ENCODE measurements at places on chromosomes 6 and 20.

DNA sequence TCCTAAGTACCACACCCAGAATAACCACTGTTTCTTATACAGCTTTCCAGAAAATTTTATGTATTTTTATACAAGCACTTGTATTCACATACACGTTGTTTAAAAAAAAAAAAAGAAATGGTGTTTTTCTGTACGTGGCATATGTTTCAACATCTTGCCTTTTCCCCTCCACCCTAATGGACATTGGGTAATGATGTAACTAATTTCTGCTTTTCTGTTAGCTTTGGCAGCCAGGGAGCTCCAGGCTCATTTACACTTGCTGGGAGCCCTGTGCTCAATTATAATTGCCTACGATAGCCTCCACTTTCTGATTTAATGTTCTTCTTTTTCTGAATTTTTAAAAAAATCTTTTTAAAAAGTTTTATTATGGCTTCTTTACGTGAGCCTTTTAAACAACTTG lies 352.4 kb downstream of the UTRN start:
- DNase-seq, result no peak

DNA sequence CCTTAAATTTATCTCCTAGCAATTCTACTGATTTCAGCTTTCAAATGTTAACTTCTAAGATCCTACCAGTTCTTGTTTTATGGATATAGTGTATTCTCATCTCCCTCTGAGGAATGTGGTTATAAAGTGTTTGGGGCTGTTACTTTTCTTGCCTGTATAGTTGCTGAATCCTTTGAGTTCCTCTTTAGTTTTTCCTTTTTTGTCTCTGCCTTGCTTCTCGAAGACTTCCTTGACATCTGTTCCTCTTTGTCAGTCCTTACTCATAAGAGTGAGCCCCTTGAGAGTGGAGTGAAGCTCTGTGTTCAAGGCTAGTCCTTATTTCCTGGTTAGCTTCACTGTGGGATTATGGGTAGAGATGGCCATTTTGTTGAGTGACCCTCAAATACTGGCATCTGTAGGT lies 84.6 kb downstream of the ELOVL4 start:
- no peak for DNase-seq

DNA sequence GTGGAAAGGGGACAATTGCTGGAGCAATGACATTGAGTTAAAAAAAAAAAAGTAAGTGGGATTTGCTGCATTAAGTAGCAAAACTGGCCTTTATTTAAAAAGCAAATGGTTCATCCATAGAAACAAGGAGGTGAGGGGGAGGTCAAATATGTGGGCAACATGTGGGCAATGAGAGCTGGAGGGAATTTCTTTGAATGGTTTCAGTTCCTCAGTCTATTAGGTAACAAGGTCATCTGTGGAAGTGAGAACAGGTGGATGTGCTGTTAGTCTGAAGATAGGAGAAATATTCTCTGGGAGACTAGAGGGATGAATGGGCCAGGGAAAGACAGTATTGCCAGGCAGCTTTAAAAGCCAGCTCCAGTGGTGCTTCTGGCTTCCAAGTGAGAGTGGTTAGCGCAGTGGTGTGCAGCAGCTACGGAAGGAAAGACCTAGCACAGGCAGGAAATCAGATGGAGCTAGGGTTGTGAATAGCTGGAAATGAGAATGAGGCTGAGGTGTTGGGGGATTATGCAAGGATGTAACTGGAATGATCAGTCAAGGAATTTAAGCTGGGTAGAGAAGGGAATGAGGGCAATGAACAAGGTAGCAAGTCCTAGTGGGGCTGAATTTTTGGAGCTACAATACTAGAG lies 727.6 kb downstream of the PTPRT start:
- DNase-seq, result no peak

DNA sequence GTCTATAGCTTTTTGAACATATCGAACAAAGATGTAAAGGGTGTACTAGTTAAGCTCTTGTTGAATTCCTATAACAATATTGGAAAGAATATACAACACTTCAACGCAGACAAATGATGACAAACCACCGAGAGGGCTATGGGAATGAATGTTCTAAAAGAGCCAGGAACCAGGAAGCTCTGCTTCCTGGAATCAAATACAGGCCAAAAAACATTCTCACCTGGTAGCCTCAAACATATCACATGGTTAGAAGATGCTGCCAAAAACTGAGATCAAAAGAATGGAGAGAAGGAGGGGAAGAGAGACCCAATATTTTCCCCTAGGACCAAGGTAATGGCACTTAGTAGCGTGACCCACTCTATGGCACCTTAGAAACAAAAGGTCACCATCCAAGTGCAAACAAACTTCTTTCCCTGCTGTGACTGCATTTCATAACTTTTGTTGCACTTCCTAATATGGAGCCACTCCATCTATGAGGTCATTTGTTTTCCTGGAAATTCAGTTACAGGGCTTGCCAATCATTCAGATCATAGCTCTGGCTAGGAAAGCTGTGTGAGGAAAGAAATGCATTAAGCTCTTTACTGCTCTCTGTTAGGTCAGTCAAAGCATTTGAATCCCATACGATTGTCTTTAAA lies 199.2 kb upstream of the NT5E start:
- peak; percentile 33 for DNase-seq

GRCh38 chr6:84774157-84774984 lies 10.0 kb upstream of the TBX18 start:
- DNase-seq, result peak; percentile 30

GRCh38 chr20:61974357-61974665 lies 91.4 kb downstream of the TAF4 start:
- no peak for DNase-seq

GRCh38 chr6:143055213-143055612 lies 5.5 kb upstream of the AIG1 start:
- DNase-seq, result no peak

- DNase-seq, result peak; percentile 13
These were observed 8.6 kb upstream of the LBP start for GRCh38 chr20:38337561-38338140.

DNA sequence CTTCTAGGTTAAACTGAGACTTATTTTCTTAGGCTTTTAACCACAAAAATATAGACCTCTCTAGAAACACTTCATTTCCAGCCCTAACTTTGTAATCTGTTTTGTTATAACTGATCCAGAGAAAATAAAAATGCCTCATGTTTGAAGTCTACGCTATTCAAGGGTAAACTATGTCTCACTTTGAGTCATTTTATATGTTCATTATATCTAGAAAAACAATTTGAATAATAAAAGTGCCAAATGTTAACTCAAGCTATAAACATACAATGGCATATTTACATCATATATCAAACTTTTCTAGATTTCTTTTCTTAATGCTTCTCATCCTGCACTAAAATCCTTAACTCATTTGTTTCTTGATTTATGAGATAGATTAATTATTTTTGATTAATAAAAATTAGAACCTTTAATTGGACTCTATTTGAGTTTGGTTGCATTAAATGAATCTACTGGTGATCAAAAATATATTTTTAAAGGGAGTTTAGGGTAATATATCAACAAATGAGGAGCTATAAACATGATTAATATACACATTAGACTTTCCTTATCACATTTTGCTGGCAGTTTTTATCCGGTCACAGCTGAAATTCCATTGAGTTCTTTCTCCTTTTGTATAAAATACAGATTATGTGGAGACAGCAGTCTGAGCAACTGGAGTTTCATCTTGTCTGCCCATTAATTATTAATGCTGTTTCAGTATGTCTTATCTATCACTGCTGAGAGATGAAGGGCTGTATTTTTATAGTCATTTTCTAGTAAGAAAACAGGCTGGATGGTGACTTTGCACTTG lies 246.5 kb downstream of the TBX18 start:
- no peak for DNase-seq

DNA sequence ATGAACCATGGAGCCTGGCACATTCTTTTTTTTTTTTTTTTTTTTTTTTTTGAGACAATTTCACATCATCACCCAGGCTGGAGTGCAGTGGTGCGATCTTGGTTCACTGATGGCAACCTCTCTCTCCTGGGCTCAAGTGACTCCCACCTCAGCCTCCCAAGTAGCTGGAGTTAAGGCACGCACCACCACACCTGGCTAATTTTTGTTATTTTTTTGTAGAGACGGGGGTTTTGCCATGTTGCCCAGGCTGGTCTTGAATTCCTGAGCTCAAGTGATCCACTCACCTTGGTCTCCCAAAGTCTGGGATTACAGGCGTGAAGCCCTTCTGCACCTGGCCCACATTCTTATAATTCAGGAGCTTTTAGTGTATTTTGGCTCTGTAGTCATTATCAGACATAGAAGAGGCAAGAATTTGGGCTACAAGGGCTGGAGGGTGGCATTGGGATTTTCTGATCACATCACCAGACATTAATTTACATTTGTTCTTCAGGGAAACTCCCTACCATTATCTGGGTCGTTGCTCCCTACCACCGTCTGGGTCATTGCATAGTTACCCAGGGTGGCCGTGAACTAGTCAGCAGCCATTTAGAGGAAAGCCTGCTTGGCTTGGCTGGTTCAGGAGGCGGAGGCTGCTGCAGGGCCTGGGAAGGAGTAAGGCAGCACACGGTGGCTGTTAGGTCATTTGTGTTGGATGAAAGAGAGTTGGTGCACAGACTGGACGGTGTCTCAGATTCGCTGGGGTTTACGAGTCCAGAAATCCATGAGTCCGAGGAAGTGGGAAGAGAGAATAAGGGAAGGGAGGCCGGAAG lies 17.6 kb downstream of the ARID1B start:
- DNase-seq, result no peak

GRCh38 chr20:54657268-54657826 lies 182.0 kb downstream of the DOK5 start:
- DNase-seq, result no peak

DNA sequence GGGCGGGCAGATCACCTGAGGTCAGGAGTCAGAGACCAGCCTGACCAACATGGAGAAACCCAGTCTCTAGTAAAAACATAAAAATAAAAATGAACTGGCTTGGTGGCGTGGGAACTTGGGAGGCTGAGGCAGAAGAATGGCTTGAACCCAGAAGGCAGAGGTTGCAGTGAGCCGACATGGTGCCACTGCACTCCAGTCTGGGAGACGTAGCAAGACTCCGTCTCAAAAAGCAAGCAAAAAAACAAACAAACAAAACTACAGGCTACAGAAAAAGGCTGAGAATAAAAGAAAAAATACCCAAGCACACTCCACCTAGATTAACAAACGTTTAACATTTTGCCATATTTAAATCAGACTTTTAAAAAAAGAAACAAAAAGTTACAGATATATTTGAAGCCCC lies 5.9 kb downstream of the PTCRA start:
- DNase-seq, result no peak

- DNase-seq, result no peak
These were observed 11.1 kb upstream of the HMGA1 start for GRCh38 chr6:34225551-34225950.

GRCh38 chr20:20614391-20614790 lies 98.1 kb downstream of the RALGAPA2 start:
- DNase-seq, result no peak

GRCh38 chr20:19915111-19915798 lies 101.9 kb upstream of the NAA20 start:
- no peak for DNase-seq

GRCh38 chr20:59515013-59515905 lies 89.1 kb upstream of the PHACTR3 start:
- peak; percentile 33 for DNase-seq

DNA sequence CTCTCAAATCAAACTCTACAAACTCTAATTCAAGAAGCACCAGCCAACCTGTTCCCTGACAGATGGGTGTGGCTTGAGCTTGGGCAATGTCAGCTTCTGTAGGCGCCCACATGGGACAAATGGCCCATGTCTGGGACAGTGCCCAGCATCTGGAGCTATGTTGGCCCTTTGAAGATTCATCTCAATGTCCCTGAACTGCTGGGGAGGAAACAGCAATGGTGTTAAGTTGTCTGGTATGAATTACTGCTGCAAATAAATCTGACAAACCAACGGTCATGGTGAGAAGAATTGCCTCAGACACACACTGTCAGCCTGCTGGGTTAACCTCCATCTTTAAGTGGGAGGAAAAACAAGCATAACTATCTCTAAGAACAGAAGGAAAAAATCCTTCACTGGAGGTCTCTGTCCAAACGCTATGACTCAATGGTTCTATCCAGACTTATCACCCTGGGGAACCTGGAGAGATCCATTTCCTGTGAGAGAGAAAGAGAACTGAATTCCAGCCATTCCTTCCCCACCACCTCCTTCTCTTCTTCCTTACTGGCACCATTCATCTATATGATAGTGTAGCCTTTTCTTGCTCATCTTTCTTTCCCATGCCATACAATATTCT lies 274.9 kb downstream of the CDH26 start:
- no peak for DNase-seq

DNA sequence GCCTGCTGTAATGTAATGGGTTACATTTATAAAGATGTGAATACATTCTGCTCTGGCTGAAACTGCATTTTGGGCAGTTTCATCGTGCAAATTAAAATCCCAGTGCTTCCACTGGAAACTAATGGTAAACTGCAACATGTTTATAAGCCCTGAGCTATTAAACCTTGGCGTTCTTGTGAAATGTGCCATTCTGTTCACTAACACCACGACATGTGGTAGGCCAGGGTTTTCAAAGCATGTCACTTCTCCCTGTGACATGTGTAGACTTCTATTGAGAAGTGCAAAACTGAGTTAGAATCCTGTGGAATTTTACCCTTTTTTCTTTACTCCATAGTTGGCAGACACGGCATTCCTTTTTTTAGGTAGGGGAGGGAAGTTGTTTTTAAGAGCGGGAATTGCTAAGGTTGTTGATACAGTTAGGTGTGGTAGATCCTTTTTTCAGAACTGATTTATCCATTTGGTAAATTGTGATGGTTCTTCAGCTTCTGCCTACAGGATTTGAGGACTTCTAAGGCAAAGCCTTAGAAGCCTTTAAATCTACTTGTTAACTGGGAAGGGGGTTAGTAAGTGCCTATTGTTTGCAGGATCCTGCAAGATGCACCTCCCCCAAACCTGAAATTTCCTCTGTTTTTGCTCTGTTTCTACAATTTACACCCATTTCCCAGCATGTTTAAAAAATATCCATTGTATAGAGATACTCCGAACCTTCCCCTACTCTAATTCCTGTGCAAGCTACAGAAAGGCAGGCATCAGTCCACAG lies 4.2 kb downstream of the SASH1 start:
- DNase-seq, result no peak

DNA sequence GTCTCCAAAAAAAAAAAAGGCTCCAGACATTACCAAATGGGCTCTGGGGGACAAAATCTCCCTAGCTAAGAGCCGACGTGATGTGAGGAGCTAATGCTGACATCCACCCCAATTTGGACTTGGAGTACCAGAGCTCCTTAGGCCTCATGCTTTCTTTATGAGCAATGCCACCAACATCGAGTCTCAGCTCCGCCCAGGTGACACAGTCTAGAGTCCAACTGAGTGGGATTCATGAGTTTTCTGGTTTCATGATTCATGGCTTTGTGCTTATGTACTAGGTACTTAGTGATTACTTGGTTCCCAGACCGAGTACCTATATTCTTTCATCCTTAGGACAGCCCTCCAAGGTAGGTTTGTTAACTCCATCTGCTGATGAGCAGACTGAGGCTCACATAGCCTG lies 4.4 kb downstream of the ANKRD60 start:
- no peak for DNase-seq

- no peak for DNase-seq
These were observed 27.0 kb downstream of the HECA start for GRCh38 chr6:139161817-139162284.
